Mesenchymal stem cell (in vitro differentiated cells and primary cell): ENCODE measurements at places on chromosomes 1 and 21.

- no peaks in the 10 kb centered on the region for H3K36me3 ChIP-seq
- no peaks in the 10 kb centered on the region for H3K27me3 ChIP-seq
- H3K27ac ChIP-seq: no peak overlapping the region
Measured at GRCh38 chr1:196324345-196324744, 283.9 kb downstream of the KCNT2 start.

DNA sequence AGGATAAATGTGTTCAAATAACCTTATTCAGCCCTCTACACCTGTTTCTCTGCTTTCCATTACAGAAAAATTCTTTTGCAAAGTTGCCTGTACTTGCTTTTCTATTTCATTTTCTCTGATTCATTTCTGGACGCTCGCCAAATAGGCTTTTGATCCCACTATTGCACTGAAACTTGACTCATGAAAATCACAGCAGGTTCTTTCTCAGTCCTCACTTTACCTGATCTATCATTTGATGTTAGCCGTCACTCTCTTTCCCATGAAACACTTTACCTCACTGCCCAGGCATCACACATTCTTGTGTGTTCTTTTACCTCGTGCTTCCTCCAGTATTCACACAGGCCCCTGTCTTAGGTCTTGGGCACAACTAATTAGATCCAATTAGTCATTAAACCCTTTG lies 26.2 kb downstream of the HSPA13 start:
- DNase-seq: no peak
- no peaks in the 10 kb centered on the region for H3K27me3 ChIP-seq
- H3K4me3 ChIP-seq: no peak overlapping the region

GRCh38 chr1:107198561-107198960 lies 57.7 kb downstream of the NTNG1 start:
- H3K4me1 ChIP-seq: no peaks in the 10 kb centered on the region
- H3K27me3 ChIP-seq: no peaks in the 10 kb centered on the region
- H3K36me3 ChIP-seq: no peaks in the 10 kb centered on the region
- H3K4me3 ChIP-seq: no peak overlapping the region
- no peak overlapping the region for H3K27ac ChIP-seq

GRCh38 chr21:41012425-41012824 lies 155.5 kb upstream of the BACE2 start:
- H3K27me3 ChIP-seq: no peaks in the 10 kb centered on the region
- H3K4me3 ChIP-seq: no peak overlapping the region
- no peak overlapping the region for H3K27ac ChIP-seq

GRCh38 chr1:173504268-173504667 lies 27.1 kb downstream of the PRDX6 start:
- peaks cover 4% of the 10 kb centered on the region for H3K4me1 ChIP-seq
- no peak overlapping the region for H3K4me3 ChIP-seq
- no peaks in the 10 kb centered on the region for H3K36me3 ChIP-seq
- H3K27me3 ChIP-seq: no peaks in the 10 kb centered on the region
- no peak for DNase-seq

- no peak overlapping the region for H3K27ac ChIP-seq
- peaks cover 95% of the 10 kb centered on the region for H3K36me3 ChIP-seq
- no peaks in the 10 kb centered on the region for H3K27me3 ChIP-seq
- no peak overlapping the region for H3K4me3 ChIP-seq
- no peak for DNase-seq
Measured at GRCh38 chr1:154265586-154265985, 6.8 kb upstream of the HAX1 start.

DNA sequence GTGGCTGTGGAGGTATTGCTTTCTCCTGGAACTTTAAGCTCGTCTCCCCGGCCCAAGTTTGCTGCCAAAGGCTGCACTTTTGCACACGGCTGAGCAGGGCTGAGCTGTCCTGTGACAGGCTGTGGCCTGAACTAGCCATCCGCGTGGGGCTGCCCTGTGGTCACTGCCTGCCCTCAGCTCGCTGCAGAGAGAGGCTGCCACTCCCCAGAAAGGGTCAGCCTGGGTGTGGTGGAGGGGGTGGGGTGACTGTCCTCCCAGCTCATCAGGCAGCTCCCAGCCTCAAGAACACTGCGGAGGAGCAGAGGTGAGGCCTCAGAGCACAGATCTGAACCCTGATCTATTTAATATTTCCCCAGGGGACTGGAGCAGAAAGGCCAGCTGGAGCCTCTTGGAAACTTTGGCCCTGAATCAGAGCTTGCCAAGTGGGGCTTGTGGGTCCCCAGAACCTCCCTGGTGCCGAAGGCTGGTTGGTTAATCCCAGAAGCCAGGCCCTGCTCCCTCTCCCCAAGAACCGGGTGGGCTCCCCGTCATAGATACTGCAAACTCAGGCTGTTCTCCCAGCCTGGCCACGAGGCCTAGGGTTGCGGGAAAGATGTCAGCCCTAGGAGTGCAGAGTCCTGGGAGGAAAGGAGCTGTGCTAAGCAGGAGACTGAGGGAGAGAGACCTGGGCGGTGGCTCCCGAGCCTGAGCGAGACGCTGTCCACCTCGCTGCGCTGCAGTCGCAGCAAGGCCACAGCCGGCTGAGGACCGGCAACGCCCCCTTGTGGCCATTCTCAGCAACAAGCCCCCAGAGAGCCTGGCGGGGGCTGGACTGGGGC lies 125.1 kb upstream of the IPO9 start:
- H3K27me3 ChIP-seq: no peaks in the 10 kb centered on the region
- H3K4me1 ChIP-seq: peaks cover 24% of the 10 kb centered on the region
- peak; percentile 84 for DNase-seq
- peaks cover 6% of the 10 kb centered on the region for H3K36me3 ChIP-seq

GRCh38 chr21:29647353-29647781 lies 292.4 kb downstream of the GRIK1 start:
- H3K27ac ChIP-seq: no peak overlapping the region
- DNase-seq: peak; percentile 87
- peaks cover 4% of the 10 kb centered on the region for H3K4me1 ChIP-seq
- no peak overlapping the region for H3K4me3 ChIP-seq
- no peaks in the 10 kb centered on the region for H3K27me3 ChIP-seq
- H3K36me3 ChIP-seq: no peaks in the 10 kb centered on the region

DNA sequence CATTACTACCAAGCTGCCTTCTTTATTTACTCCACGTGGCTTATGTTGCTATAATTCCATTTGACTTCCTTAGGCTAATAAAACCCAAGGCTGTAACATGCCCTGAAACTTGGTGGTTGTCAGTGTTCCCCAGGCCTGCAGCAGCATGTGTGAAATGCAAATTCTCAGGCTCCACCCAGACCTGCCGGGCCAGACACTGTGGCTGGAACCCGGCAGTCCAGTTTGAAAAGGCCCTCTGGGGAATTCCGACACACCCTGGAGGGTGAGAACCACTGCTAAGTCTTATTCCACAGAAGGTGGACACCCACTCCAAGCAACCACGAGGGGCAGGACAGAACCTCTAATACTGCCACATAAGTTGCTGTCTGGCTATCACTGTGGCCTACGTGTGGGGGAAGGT lies 41.4 kb downstream of the URB1 start:
- no peak for DNase-seq
- no peaks in the 10 kb centered on the region for H3K27me3 ChIP-seq
- no peak overlapping the region for H3K27ac ChIP-seq
- peaks cover 99% of the 10 kb centered on the region for H3K36me3 ChIP-seq
- H3K4me3 ChIP-seq: no peak overlapping the region
- H3K4me1 ChIP-seq: peaks cover 2% of the 10 kb centered on the region

DNA sequence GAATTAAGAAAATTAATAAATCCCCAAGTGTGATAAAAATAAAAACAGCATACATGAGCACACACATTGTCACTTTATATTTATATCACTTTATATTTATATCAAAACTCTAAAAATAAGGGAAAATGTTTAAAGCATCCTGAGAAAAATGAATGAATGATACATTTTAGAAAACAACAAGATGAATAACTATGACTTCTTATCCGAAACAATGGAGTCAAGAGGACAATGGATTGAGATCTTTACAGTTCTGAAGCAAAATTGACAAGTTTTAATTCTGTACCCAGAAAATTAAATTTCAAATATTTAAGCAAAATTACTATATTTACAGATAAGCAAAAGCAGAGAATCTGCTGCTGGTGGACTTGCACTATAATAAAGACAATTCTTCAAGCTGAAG lies 512.6 kb downstream of the MRPL39 start:
- no peak overlapping the region for H3K27ac ChIP-seq
- no peak for DNase-seq
- H3K36me3 ChIP-seq: no peaks in the 10 kb centered on the region
- no peaks in the 10 kb centered on the region for H3K4me1 ChIP-seq
- H3K27me3 ChIP-seq: no peaks in the 10 kb centered on the region

DNA sequence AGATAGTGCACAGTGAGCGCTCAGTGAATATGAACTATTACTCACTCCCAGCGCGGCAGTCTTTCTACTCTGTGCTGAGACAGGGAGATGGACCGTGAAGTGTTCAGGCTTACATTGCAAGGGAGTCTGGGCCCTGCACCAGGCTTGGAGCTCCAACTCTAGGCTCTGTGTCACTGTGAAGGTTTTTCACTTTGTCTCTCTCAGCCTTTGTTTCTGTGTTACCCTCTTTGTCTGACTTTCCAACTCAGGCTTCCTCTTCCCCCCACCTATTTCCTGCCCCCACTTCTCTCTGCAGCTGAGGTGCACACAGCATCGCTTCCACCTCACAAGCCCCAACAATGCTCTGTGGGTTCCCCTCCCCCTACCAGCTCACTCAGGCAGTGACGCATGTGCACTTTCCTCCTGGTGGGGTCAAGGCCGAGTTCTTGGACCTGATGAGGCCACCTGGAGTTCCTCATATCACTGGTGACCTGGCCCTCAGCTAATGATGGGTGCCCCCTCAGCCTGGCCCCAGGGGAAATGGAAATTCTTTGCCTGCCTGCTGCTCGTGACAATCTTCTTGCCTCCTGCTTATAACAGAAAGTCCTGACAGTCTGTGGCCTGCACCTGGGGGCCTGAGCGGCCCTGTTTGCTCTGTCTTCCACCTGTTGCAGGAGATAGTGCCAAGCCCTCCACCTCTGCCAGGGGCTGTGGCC lies 1.1 kb upstream of the LCK start:
- peaks cover 22% of the 10 kb centered on the region for H3K4me1 ChIP-seq
- H3K27me3 ChIP-seq: no peaks in the 10 kb centered on the region
- no peaks in the 10 kb centered on the region for H3K36me3 ChIP-seq
- no peak overlapping the region for H3K4me3 ChIP-seq
- no peak for DNase-seq
- H3K27ac ChIP-seq: peak overlapping the region; percentile 25

- no peak overlapping the region for H3K27ac ChIP-seq
- H3K27me3 ChIP-seq: no peaks in the 10 kb centered on the region
- no peak for DNase-seq
- no peaks in the 10 kb centered on the region for H3K4me1 ChIP-seq
- no peak overlapping the region for H3K4me3 ChIP-seq
- H3K36me3 ChIP-seq: no peaks in the 10 kb centered on the region
Measured at GRCh38 chr1:213931836-213932235, 55.9 kb upstream of the PROX1 start.

DNA sequence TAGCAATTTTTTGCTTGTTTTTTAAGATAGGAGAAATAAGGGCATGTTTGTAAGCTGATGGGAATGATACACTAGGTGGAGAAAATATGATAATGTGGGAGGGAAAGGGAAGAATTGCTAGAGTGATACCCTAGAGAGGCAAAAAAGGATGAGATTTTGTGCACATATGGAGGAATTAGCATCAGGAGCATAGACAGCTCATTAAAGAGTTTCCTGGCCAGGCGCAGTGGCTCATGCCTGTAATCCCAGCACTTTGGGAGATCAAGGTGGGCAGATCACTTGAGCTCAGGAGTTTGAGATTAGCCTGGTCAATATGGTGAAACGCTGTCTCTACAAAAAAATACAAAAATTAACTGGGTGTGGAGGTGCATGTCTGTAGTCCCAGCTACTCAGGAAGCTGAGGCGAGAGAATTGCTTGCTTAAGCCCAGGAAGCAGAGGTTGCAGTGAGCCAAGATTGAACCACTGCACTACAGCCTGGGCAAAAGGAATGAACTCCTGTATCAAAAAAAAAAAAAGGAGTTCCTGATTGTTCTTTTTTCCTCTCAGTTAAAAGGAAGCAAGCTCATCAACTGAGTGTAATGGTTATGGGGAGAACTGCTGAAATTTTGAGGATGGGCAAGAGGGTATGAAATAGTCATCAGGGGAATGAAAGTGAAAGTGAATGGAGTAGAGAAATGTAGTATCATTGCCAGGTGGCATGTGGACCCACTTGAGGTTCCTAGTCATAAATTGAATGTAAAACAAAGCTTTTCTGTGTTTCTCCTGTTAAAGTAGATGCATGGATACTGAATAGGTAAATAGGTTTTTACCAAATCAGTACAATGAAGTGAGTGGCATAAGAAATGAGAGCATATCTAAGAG lies 35.5 kb downstream of the SH3GLB1 start:
- no peaks in the 10 kb centered on the region for H3K4me1 ChIP-seq
- H3K36me3 ChIP-seq: peaks cover 99% of the 10 kb centered on the region
- H3K27ac ChIP-seq: no peak overlapping the region

- H3K4me3 ChIP-seq: no peak overlapping the region
- peak; percentile 36 for DNase-seq
- H3K27me3 ChIP-seq: no peaks in the 10 kb centered on the region
- no peak overlapping the region for H3K27ac ChIP-seq
Measured at GRCh38 chr1:115322631-115323030, 15.4 kb downstream of the NGF start.

DNA sequence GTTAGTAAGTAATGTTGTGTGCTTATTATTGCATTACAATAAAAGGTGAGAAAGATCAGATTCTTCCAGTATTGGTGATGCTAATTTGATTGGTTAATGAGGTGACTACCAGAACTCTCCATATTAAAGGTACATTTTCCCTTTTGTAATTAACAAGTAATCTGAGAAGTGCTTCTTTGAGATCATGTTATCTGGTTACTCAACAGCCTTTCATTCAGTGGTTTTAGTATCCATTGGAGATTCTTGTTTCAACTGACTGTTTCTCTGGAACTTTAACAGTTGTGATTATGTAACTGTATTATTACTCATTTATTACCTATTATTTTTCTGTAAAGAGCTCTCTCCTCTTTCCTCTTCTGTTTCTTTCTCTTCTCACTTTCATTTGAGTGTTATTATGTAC lies 86.7 kb downstream of the PEX14 start:
- no peak for DNase-seq
- peaks cover 1% of the 10 kb centered on the region for H3K4me1 ChIP-seq
- H3K36me3 ChIP-seq: peaks cover 3% of the 10 kb centered on the region
- H3K27ac ChIP-seq: no peak overlapping the region
- no peak overlapping the region for H3K4me3 ChIP-seq
- no peaks in the 10 kb centered on the region for H3K27me3 ChIP-seq

DNA sequence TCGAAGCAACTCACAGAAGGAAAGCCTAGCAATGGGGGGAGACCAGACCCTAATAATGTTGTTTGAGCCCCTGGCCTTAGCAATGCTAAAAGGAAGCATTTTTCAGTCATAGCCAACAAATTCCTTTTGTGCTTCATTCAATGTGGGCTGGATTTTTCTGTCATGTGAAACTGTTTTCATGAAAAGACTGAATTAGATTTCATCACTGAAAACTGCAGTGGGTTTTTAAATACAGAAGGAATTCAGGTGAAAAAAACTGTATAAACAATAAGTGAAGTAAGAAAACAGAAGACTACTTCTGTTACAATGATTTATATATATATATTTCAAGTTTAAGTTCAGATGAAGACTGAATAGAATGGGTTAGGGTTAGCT lies 204.8 kb downstream of the SMYD3 start:
- peaks cover 3% of the 10 kb centered on the region for H3K36me3 ChIP-seq
- no peak overlapping the region for H3K27ac ChIP-seq
- no peak for DNase-seq
- H3K27me3 ChIP-seq: no peaks in the 10 kb centered on the region
- H3K4me1 ChIP-seq: peaks cover 1% of the 10 kb centered on the region

GRCh38 chr1:75641325-75641724 lies 30.4 kb upstream of the SLC44A5 start:
- no peak for DNase-seq
- H3K27me3 ChIP-seq: no peaks in the 10 kb centered on the region
- H3K27ac ChIP-seq: no peak overlapping the region
- no peaks in the 10 kb centered on the region for H3K4me1 ChIP-seq

GRCh38 chr1:173453982-173454381 lies 23.2 kb upstream of the PRDX6 start:
- peak; percentile 43 for DNase-seq
- no peaks in the 10 kb centered on the region for H3K4me1 ChIP-seq
- H3K4me3 ChIP-seq: no peak overlapping the region
